GM12891 (cell line): ENCODE measurements at places on chromosomes 5 and 9.

- DNase-seq, result no peak
Observed at GRCh38 chr5:59142927-59143326, 560.1 kb downstream of the RAB3C start.

DNA sequence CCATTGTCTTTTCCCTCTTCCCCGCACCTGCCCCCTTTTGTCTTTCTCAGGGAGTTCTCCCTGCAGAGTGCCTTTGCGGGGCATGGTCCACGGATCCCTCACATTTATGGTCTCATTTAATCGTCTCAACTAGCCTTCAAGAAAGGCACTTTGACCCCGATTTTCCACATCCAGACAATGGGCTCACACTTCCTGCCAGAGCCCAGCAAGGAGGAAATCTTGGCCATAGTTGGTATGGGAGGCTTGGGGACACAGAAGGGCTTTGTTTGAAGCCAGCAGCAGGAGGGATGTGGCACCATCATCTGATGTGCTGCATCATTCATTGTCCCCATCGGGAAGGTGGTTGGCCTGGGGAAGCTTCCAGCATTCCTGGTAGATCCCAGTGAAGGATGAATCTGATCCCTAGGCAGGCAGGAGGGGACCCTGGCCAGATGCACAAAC is 24.9 kb downstream of the GSN start:
- DNase-seq, result no peak

- DNase-seq, result no peak
Observed at GRCh38 chr9:136419092-136419420, 8.6 kb downstream of the PMPCA start.

DNA sequence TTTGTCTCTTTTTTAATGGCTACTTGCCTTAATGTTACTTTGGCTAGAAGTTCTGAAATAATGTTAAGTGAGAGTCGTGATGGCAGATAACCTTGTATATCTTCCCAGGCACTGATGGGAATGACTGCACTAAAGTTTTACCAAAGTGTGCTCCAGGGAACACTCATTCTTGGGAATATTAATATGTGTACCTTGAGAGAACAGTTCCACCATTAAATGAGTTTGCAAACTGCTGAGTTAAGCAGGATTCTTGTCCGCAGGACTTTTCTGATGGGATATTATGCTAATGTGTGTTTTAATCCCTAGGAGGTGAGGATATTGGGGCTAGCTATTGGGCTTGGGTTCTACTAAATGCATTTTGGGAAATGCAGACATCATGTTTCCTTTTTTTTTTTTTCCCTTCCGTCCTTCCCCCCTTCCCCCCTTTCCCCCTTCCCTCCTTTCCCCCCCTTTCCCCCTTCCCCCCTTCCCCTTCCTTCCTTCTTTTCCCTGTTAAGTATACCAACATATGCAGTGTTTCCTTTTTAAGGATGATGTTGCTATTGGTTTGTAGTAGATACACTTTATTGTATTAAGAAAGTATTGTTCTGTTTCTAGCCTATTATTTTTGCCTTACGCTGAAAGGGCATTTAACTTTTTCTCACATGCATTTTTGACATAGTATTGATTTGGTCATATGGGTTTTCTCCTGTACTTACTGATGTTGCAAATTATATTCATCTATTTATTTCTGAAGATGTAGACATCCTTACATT is 15.5 kb downstream of the ZBTB34 start:
- DNase-seq, result no peak

DNA sequence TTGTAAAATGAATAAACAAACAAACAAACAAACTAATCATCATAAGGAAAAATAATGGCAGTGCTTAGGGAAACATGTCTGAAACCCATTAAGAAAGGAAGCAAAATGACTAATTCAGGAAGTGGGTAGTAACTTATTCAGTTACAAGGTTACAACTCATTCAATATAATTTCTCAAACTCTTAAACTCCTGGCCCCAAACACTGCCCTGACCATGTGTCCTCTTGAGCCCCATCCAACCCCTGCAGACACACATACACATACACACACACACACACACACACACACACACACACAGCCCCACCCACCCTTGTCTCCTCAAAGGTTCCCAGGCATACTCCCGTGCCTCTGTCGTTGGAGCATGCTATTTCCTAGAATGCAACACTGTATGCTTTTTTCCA is 193.9 kb downstream of the SEC61B start:
- no peak for DNase-seq
